ENCODE measurements at places on chromosomes 7 and 10.

- no peak for DNase-seq
Measured at GRCh38 chr10:660970-661596, 28.4 kb downstream of the DIP2C start.

GRCh38 chr7:131238347-131238931 is 89.2 kb upstream of the MKLN1 start:
- DNase-seq = no peak

GRCh38 chr10:58400609-58401008 is 15.4 kb downstream of the TFAM start:
- no peak for DNase-seq

GRCh38 chr10:112434988-112435619 is 11.6 kb downstream of the ZDHHC6 start:
- no peak for DNase-seq

Data from activated T-cell treated with anti-CD3 and anti-CD28 coated beads, Interleukin-2, amount 50 U/mL, for 48 hours (primary cell).